ENCODE measurements at places on chromosomes 12 and 14. TPM values are rescaled to one million over a fixed set of nuclear protein-coding genes. Genes with fewer than 3 reads are reported as not detected.

DNA sequence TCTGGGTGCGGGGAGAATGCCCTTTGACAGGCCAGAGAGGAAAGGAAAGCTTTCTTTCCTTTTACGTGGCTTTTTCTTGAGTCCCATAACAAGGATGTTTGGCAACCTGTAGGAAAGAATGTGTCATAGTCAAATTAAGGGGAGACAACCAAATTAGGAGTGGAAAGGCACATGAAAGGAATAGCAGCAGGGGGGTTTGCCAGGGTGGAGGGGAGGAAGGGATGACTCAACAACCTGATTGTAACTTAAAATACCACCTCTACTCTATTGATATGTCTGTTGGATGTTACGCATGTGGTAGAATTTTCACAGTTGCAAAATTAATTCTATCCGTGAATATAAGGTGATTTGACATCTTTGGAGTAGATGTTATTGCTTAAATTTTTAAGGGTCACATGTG, 28.5 kb upstream of the MYBPC1 start:
- DNase-seq, result no peak

GRCh38 chr14:100524933-100525243, 62.3 kb downstream of the BEGAIN start:
- DNase-seq, result no peak

- peak; percentile 88 for DNase-seq
Observed at GRCh38 chr12:32896432-32897280, at the start of gene PKP2. Gene PKP2 (minus strand): TSS chr12:32896777. CDS start chr12:32896731, 46 bp downstream.

Gene MSRB3
- total RNA-seq, result 1.6 TPM

GRCh38 chr12:24848941-24849477, 99.9 kb downstream of the BCAT1 start:
- DNase-seq, result no peak

DNA sequence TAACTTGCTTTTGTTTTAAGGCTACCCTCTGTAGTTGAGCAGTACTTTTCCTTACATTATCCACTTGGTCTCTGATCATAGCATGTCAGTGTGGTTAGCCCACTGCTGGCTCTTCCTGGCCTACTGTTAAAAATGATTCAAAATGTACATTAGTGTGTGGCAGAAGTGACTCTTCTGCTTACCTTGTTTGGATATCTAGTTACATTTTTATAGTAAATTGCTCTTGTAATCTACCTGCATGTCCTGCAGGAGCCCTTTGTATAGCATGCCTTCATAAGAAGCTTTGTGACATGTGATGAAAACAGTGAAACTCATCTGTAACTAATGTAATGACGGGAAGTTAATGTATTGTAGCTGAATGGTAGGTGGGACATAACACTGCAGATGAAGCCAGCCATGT, 8.1 kb downstream of the SPATS2 start:
- DNase-seq, result no peak

GRCh38 chr12:84986586-84986985, 49.5 kb downstream of the TSPAN19 start:
- no peak for DNase-seq

DNA sequence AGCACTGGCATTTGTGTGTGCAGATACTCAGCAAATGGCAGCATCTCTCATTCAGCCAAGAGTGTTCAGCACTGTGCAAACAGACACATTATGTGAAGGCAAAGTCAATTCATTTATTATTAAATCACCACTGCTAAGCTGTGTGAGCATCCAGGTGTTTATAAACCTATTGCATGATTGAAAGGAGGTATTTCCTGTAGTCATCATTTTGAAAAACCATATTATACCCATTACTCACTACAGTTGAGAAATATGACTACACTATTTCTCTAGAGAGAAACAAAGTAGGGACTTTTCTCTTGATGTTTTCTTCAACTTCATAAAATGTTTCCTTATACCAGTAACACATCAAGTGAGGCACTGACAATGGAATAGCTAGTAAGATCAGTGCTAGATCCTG, 13.7 kb downstream of the SPX start:
- DNase-seq, result no peak

Gene CABP1
- 0.10 TPM for total RNA-seq

DNA sequence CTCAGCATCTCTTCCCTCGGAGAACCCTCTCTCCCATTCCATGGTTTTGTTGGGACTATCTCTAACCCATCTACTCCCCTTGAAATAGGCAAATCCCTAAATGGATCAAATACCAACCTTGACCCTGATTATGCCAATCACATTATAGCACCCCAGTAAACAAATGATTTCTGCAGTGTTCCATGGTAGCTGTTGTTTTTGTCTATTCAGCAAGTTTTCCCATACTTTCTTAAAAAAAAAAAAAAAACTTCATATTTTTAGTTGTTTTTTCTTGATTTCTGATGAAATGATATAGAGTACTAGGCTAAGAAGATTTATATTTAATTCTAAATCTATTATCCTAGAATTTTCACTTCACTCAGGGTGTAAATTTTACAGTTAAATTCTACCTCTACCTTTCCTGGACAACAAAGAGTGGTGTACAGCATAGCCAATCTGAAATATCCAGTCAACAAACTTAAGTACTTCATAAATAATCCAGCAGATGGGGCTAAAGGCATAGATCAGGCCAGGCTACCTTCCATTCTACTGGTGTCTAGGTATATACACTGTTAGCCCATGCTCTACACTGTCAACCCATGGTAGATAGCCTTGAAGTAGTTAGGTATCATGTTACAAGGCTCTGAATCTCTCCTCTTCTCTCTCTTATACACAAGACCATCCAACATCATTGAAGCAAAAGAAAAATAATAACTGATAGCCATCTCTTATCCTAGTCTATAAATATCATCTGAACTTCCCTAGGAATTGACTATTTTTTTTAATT, 82.2 kb downstream of the PLEKHG7 start:
- DNase-seq, result no peak

DNA sequence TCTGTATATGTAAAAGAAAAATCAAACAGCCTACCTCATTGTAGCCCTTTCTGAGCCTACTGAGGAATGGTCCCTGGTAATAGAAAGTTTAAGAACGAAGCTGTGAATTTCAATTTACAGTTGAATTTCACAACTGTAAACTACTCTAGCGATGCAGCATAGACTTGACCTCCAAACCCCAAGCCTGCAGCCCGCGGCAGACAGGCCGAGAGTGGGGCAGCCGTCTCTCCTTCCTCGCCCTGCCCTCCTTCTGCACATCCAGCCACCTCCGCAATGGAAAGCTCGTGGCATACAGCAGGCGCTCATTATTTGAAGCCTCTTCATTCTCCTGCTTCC, 15.3 kb downstream of the RNASE2 start:
- DNase-seq, result no peak

GRCh38 chr14:89996963-89997362, 41.2 kb downstream of the TDP1 start:
- no peak for DNase-seq

Gene CCND2
- total RNA-seq, result 3.5 TPM

Gene C3AR1
- total RNA-seq, result 2.3 TPM

DNA sequence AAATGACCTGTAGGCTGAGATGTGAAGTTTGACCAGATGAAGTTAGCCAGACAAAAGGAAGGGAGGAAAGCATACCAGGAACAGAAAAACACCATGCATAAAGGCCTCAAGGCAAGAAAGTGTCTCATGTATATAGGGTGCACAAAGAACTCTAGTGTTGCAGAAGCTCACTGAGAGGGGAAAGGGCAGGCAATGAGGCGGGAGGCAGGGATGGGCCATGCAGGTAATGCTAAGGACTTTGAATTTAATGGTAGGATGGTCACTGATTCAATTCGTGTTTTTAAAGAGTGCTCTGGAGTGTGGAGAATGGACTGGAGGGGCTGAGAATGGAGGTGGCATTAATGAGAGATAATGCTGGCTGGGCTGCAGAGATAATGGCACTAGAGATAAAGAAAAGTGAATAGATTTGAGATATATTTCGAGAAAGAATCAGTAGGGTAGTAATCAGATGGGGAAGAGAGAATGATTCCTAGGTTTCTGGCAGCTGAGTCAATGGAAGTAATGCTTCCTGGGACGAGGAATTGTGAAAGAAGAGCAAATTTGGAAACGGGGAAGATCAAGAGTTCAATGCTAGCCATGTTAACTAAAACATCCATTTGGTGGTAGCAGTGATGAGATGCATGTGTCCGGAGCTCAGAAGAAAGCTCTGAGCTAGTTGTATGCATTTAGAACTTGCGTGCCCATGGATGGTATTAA, 43.1 kb downstream of the LIMA1 start:
- DNase-seq, result no peak

DNA sequence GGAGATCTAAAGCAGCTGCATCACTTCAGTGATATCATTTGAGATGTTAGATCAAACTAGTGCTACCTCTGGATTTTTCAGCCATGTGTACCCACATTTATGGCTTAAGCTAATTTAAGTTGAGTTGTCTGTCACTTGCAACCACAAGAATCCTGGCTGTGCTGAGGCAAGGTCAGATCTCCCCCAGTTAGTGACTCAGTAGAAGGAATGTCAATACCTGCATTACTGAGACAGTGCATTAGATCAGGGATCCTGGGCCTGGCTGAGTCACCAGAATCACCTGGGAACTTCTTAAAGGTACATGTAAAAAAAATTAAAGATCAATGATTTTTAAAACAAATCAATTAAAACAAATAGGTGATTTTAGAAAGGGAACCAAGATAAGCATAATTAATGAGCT, 84.6 kb upstream of the GRIN2B start:
- no peak for DNase-seq

- no peak for DNase-seq
Observed at GRCh38 chr14:68943107-68943506, 36.0 kb downstream of the ACTN1 start.

Gene ABCD2
- 0.03 TPM for total RNA-seq

Gene AQP6
- total RNA-seq, result 0.28 TPM

DNA sequence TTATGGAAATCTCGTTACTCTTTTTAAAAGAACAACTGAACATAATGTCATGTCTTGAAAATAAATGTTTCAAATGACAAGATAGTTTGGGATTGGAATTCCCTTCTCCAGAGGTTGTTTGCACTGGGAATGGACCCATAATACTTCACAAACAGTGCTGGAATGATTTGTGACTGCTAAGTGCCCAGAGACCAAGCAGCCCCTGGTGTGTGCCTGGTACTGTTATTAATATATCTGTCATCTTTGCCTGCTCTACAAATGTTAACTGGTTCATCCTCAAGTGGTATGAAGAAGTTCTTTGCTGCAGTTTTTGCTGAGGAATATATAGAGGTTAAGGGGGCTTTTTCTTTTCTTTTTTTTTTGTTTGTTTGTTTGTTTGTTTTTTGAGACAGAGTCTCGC, 64.9 kb upstream of the DACT1 start:
- no peak for DNase-seq

Gene MEG3
- 26.7 TPM for total RNA-seq

- DNase-seq, result no peak
Observed at GRCh38 chr14:68423686-68424085, 369.2 kb downstream of the ZFP36L1 start.

DNA sequence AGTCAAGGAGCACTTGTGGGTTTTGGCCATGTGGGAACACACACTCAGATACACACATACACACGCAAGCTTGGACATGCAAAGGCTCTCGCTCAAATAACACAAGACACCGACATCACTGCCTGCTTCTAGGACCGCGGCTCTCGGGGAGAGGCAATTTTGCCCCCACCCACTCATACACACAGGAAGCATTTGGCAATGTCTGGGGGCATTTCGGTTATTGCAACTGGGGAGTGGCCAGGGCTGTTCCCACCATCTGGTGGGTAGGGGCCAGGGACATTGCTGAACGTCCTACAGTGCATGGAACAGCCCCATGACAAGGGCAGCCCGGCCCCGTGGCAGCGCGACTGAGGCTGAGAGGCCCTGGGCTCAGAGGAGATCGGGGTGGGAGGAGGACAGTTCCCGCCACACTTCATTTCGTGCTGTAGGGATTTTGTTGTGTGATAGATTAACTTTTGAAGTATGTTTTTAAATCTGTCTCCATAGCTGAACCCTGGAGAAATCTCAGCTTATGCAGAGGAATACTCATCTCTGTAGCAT, 35.6 kb downstream of the RIMBP2 start:
- no peak for DNase-seq

Gene SINHCAF
- 3.5 TPM for total RNA-seq

DNA sequence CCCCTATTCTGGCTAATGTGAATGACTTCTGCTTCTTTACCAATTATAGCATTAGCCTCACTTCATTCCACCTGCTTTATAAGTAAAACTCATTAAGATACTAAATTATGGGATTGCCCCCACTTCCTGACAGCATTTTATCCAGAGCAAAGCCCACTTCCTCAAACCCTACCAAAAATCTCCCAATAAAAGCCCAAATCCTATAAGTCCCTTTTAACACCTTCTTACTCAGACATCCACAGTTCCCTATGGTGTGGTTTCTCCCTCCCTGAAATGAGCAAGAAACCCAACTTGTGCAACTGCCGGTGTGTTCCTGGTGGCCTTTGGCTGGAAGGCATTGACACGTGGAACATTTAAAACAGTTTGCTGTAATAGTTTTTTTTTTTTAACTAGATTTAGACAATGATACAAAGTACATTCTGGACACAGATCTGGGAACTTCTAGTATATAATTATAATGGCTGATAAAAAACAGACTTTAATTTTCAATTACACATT, 53.1 kb downstream of the BRMS1L start:
- peak; percentile 58 for DNase-seq

GRCh38 chr12:29428633-29429032, 47.7 kb upstream of the ERGIC2 start:
- DNase-seq, result no peak

DNA sequence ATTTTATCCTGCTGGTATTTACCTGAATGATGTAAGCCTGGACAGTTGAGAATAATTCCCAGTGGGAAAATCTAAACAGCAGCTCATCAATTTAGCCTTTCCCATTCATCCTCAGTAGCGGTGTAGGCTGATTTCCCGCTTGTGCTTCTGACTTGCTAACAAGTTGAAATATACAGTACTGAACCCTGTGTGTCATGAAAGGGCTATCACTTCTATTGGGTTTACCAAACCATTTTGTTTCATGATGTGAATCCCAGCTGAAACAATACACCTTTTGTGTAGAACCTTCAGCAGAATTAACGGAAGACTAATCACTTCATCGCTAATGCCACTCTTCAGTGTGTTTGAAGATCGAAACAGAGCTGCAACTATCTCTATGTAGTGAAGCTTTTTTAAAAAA, 88.4 kb downstream of the POLR3B start:
- DNase-seq, result no peak

Gene ABHD12B
- not detected for total RNA-seq

Gene GLIPR1L1
- total RNA-seq, result not detected

GRCh38 chr14:89267163-89267562, 149.9 kb downstream of the FOXN3 start:
- DNase-seq, result no peak

Gene CALM1
- total RNA-seq, result 153 TPM

Gene IGFBP6
- total RNA-seq, result 5.2 TPM

- DNase-seq, result no peak
Observed at GRCh38 chr12:75782069-75782581, 249.5 kb downstream of the PHLDA1 start.

- DNase-seq, result no peak
Observed at GRCh38 chr14:98210045-98210672, 1061.8 kb downstream of the BCL11B start.

Gene RFLNA
- not detected for total RNA-seq

GRCh38 chr14:72745991-72746980, 147.6 kb downstream of the DPF3 start:
- no peak for DNase-seq

Gene FOXJ2
- 5.2 TPM for total RNA-seq

Gene KRT74
- not detected for total RNA-seq

Measured in left lobe of liver (tissue), 2 donors.